ENCODE measurements at places on chromosomes 6 and 20.

- no peak for DNase-seq
Measured at GRCh38 chr6:15572296-15573016, 90.4 kb downstream of the DTNBP1 start.

DNA sequence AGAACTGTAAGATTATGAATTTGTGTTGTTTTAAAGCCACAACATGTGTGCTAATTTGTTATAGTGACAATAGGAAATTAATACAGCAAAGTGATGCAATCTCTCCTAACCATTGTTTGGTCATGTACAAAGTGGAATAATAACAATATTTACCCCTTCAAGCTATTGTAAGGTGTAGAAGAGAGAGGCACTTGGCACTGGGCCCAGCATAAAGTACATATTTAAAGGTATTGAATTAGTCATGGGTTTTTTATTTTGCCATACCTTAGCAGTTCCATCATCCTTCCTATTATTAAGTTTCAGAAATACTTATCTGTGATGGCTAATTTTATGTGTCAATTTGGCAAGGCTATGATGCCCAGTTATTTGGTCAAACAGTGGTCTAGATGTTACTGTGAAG lies 322.4 kb upstream of the TSHZ2 start:
- DNase-seq = no peak

DNA sequence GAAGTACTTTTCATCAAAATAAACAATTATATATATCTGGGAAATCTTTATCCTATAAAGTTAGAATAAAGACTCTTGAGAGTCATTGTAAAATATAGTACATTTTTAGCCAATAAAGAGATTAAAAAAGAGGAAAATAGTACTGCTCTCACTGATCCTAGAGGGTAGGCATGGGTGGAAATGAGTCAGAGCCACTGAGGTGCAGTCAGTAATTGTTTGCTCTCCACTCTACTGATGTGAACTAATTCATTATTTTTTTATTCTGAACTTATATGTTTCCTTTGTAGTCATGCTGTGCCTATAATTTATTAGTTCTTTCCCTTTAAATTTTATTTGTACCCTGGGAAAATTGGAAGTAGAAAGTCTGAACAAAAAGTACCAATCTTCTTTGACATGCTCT lies 1359.4 kb upstream of the GJE1 start:
- no peak for DNase-seq

GRCh38 chr20:35575958-35576357 lies 34.1 kb downstream of the ERGIC3 start:
- no peak for DNase-seq

DNA sequence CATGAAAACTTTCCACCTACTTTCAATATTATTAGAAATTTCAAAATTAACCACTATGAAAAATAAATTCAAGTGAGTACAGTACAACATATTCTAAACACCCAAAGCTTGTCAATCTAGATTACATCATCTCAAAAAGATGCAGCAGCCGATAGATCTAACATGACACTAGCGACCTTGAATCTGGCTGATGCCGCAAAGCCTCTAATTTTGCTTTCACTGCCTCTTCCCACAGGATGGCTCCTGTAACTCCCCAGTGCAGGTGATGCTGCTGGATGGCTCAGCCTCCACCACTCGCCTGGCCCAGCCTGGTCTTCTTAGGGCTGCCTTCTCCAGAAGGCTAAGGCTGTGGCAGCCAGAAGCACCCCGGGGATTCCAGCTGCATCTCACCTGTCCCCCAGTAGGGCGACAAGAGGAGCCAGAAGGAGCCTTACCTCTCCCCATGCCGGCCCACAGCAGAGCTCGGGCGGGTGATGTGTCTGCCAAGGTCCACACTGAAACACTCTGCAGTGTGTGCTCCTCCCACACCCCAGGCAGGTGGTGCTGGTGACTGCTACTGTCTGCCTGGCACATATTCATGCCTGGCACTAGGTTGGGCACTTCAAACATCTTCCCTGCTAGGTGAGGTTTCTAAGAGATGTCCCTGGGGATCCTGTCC lies 82.1 kb downstream of the SLC23A2 start:
- no peak for DNase-seq

GRCh38 chr20:45467861-45468260 lies 1.7 kb upstream of the WFDC2 start:
- peak; percentile 62 for DNase-seq

DNA sequence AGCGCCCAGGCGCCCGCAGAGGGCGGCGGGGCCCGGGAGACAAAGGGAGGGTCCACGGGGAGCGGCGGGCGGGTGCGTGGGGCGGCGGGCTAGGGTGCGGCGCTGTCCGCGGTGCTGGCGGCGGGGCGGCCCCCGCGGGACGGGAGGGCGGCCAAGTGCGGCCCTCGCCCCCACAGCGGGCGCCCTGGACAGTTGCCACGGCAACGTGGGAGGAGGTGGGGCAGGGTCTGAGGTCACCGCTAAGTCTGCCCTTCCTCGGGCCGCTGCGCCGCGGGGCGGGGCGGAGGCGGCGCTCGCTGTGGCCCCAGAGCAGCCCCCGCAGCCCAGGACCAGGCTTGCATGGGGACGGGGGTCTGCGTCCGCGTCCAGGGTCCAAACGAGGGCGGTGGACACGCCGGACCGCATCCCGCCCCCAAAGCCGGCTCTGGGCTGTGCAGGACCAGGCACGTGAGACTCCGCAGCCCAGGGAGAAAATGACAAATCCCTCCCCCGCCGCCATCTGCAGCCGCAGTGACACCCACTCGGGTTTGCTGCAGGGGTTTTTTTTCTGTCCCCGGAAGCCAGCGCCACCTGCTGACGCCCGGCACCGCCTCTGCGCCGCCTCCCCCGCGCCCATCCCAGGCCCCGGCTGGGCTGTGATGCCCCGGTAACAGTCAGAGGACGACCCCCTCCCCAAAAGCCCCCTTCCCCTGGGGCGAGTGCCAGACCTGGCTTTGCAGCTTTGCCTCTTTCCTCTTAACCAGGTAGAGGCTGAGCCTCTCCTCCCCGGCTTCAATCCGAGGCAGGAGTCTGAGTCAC lies 36.8 kb downstream of the YTHDF1 start:
- DNase-seq = peak; percentile 78

DNA sequence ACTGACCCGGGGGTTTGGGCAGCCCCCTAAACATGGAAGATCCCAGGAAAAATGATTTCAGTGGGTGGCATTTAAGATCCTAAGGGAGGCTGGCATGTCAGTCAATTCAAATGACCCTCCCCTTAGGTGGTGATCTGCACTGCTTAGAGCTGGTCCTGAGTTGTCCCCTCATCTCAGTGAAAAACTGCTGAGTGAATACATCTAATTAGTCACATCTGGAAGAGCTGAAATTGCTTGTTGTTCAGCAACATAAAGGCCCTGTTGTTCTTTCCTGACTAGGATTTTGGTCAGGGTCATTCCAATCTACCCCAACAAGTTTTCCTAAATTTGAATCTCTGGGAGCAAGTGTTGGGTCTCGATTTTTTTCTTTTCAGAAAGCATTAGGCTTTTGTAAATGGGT lies 126.4 kb downstream of the LCA5 start:
- no peak for DNase-seq

DNA sequence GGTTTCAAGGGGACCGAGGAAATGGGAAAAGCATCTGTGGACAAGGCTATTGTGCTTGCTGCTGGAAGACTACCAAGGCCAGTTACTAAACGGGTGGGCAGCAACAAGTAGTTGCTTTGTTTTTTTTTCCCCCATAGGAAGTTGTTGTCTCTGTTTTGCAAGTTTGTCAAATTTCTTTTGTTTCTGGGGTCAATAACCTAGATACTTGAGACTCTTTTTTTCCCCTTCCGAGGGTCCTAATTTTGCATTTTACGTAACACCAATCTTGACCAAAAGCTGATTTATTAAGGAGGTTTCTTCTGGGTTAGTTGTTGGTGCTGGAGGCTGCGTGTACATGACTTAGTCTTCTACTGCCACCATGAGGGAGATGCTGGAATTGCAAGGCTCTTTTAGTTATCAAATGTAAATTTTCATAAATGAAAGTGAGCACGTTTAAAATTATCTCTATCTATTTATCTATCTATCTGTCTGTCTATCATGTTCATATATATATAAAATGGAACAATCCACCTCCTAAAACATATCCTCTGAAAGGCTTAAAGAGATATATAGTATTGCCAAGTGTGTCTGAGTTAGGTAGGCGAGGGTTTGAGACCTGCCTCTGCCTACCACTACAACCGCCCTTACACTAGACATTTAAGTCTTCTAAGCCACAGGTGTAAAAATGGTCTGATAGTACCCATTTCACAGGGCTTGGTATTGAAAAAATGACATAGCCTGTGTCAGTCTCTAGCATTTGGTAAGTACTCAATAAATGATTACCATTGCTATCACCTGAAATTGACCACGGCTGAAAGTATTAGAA lies 60.2 kb downstream of the GCLC start:
- DNase-seq = peak; percentile 71

- no peak for DNase-seq
Measured at GRCh38 chr6:143528164-143528811, 16.8 kb upstream of the FUCA2 start.

- no peak for DNase-seq
Measured at GRCh38 chr20:63490416-63490815, 8.5 kb downstream of the EEF1A2 start.

DNA sequence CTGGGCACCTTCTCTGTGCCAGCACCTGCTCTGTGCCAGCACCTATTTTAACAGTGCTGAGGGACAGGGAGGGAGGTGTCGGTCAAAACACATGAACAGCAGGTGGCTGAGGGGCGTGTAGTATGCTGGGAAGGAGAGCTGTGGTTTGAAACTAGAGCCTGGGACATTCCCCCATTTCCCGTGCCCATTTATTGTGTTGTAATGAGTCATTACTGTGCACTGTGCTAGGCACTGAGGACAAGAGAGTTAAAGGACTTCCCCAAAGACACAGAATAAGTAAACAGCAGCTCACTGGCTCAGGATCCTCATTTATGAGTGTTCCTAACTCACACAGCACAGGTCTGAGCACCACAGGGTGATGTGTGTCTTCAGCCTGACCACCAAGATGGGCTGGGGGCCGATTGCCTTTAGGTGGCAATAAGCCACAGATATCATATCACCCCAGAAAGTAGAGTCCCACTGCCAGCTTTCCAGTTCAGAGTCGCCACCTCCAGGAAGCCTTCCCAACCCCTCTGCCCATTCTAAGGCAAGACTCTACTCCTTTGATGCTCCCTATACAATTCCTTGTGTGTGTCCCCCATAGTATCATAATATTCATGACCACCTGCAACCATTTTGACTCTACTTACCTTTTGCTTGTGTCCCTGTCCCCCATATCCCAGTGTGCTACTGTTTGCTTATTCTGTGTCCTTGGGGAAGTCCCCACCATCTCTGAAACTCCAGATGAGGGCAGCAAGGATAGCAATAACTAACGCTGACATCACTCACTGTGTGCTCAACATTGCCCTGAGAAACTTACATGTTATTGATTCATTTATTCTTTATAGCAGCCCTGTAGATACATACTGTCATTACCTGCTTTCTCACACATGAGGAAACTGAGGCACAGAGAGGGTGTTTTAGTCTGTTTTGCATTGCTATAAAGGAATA lies 87.3 kb downstream of the TOX2 start:
- no peak for DNase-seq

GRCh38 chr20:4220352-4220751 lies 205.0 kb upstream of the RNF24 start:
- no peak for DNase-seq

DNA sequence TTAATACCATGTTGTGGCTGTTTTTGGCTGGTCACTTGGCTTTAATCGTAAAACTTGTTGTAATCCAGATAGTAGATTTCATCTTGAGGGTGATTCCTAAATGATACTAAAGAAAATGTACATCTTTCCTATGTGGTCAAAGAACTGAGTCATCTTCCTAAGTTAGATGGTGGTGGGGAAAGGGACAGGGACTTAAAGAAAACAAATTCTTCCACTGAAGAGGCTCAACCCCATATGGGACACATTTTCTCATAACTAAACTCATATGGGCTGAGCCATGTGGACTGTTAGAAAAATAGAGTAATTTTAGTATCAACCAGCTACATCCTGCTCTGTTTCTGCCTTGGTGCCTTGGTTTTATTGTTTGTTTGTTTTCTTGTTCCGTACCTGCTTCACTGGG lies 155.8 kb downstream of the TSHZ2 start:
- DNase-seq = no peak

All from NCI-H1105 treated with DMSO at 0.1 percent for 48 hours (cell line).